Activated T-cell treated with anti-CD3 and anti-CD28 coated beads for 24 hours (primary cell): ENCODE measurements at places on chromosomes 2 and 18.

- no peak for DNase-seq
Measured at GRCh38 chr18:10213526-10213925, 240.9 kb upstream of the APCDD1 start.

- DNase-seq, result no peak
Measured at GRCh38 chr18:22632191-22632590, 214.5 kb upstream of the CTAGE1 start.

DNA sequence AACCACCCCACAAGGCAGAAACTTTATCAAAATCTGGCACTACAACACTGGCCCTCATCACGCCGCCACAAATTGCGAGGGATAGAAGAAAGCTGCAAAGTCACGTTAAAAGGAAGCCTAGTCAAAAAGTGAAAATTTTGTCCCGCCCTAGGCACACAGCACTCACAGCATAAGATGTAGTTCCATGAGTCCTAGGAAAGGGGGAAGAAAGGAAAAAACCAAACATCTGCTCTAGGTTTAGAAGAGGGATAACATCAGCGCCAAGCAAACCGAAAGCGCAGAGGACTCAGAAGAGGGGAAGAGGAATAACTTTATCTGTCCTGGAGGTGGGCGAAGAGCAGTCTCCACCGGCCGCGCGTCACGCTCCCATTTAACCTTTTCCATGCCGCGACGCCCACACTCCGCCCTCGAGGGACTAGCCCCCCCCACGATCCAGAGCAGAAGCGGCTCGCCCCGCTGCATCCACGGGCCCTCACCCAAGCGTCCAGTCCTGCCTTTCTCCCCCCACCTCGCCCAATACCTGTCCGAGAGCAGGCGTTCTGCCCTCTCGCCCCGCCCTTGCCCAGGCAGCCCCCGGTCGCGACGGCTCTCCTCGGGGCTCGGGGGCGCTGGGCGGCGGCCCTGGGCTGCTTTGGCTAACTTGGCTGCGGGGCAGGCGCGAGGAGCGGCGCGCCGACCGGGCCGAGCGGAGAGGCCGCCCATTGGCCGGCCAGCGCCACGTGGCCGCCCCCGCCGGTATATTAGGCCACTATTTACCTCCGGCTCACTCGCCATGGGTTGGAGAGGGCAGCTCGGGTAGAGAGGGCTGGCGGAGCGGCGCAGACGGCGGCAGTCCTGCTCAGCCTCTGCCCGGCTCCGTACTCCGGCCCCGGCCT lies at the start of gene HOXD1:
TSS of gene HOXD1 (plus strand) at position 770 of the 875 bp plus-strand sequence. CDS start 134 bp downstream, outside the sequence.
- DNase-seq, result no peak

- DNase-seq, result no peak
Measured at GRCh38 chr2:205754285-205754923, 72.1 kb downstream of the NRP2 start.

GRCh38 chr2:205435970-205436369 lies 246.3 kb upstream of the NRP2 start:
- DNase-seq, result no peak

- DNase-seq, result no peak
Measured at GRCh38 chr2:241213567-241213966, 25.1 kb downstream of the ANO7 start.

DNA sequence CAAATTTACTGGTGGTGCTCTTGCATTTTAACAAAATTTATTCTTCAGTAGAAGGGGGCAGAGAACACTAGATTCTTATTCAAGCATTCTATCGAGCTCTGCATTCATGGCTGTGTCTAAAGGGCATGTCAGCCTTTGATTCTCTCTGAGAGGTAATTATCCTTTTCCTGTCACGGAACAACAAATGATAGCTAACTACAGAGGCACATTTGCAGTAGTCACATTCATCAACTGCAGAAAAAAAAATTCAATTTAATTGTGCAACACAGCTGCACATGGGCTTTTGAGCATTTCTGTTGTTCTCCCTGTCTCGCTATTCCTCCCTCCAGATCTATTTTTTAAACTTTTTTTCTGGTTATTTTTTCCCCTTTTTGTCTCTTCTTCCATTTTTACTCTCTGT lies 13.0 kb upstream of the DLX1 start:
- DNase-seq, result no peak

DNA sequence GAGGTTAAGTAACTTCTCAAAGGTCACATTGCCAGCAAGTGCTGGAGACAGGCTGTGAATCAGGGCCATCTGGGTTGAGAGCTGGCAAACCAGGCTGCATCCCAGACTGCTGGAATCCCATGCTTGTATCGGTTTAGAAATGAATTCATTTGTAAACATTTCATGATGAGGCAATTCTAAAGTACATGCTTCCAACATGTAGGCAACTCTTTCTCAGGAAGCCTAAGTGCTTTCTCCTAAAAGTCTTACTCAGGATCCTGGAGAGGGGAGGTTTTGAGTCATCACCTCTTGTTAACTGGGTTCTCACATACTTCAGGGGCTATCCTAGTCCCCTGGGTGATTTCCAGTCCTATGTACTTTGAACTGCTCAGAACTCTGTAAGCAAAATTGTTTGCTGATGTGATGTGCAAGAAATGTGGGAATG lies 416.5 kb downstream of the MEIS1 start:
- no peak for DNase-seq

DNA sequence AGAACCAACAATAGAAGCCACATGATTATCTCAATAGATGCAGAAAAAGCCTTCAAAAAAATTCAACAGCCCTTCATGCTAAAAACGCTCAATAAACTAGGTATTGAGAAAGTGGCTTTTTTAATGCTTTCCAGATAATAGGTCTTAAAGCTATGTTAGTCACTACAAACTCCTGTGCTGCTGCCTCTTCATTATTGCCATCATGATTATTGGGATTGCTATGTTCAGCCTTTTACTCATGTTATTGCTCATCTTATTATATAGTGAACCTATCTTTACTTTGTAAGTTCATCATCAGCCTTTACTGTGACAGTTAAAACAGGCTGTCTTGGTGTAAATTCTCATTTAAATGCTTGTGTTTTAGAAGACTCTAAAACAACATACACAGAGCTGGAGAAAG lies 1557.2 kb upstream of the ZEB2 start:
- no peak for DNase-seq

GRCh38 chr2:10879624-10880585 lies 31.8 kb upstream of the KCNF1 start:
- DNase-seq, result no peak

DNA sequence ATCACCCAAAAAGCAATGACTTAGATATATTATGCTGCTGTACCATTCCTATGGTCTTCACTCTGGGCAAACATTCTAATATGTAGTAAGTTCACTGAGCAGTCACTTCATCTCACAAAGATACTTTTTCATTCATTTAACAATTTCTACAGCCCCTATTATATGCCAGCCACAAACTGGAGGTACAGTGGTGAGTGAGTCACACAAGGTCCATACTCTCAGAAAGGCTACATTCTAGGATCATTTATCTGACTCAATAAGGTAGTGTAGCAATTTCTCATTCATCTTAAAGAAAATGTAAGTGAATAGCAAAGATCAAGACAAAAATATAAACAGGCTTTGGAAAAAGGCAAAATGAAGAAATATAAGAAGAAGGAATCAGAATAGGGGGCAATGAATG lies 40.5 kb downstream of the NHEJ1 start:
- no peak for DNase-seq
